Activated naive CD8-positive, alpha-beta T cell treated with anti-CD3 and anti-CD28 coated beads for 36 hours (primary cell): ENCODE measurements at places on chromosomes 7 and 10.

DNA sequence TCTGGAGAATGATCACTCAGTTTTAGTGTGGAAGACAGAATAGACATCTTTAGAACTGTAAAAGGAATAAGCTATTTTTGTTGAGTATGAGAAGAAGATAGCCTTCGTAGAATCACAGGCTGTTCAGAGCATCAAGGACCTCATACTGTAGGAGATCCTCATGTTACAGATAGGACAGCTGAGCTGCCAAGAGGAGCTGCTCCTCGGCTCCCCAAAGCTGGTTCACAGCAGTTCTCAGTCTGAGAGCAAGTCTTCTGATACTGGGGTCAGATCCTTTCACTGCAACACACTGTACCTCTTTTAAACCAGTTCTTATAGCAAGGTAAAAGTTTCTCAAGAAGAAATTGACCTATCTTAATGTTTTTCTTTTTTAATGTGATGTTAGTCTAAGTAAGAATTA is 17.1 kb downstream of the CCNY start:
- DNase-seq = no peak

GRCh38 chr7:129830949-129831348 is 121.8 kb downstream of the UBE2H start:
- no peak for DNase-seq

- DNase-seq = no peak
These were observed 148.0 kb upstream of the NRP1 start for GRCh38 chr10:33482486-33482885.

DNA sequence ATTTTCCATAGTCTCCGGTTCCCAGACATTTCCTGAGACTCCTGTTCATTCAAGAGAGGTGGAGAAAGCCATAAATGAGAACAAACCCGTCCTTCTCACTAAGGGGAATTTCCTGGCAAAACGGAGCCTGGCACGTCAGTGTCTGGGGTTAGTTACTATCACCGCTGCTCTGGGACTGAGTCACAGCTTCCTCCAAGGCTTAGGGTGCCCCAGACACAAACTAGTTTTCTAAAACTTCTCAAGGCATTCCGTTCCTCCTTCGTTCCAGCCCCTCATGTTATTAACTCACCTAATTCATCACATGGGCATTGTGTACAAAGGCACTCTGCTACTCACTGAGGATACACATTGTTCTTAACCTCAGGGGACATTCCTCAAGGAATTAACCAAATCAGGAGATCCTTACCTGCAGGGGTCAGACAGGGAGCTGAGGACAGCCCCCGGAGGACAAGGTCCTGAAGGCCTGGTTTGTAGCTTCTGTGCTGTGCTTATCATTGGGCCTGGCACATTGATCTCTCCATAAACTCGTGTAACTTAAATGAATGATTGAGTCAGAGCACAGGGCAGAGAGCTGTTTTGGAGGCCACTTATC is 103.0 kb upstream of the KLF6 start:
- DNase-seq = no peak

- DNase-seq = no peak
These were observed 3.1 kb upstream of the GOT1 start for GRCh38 chr10:99433378-99434020.

DNA sequence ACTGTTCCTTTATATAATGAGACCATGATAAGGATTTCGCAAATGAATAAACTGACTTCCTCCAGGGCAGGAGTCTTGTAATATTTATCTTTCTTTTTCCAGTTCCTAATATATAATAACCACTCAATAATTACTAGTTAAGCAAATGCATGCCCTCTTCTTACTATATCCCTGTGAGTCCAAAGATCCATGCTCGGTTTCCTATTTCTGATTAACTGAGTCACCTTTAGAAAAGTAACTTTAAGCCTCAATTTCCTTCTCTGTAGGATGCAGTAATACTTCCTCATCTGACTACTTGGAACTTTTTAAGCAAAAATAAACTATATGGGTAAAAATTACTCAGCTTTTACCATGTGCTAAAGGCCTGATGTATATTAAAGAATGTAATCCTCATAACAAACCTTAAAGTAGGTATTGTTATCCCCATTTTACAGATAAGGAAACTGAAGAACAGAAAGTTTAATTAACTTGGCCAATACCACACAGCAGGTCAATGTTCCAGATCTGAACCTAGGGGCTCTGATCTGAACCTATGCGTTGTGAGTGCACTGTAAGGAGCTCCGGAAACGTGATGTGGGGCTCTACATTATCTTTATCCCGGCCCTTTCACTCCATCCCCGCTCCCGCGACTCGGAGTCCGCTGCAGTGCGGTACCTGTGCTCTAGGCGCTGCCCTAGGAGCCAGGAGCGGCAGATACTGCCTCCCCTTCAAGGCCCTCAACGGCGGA is 458 bp downstream of the COX15 start:
- no peak for DNase-seq
